Panc1 (cell line): ENCODE measurements at places on chromosomes 7 and 10. TPM values are rescaled to one million over a fixed set of nuclear protein-coding genes. Genes with fewer than 3 reads are reported as not detected.

DNA sequence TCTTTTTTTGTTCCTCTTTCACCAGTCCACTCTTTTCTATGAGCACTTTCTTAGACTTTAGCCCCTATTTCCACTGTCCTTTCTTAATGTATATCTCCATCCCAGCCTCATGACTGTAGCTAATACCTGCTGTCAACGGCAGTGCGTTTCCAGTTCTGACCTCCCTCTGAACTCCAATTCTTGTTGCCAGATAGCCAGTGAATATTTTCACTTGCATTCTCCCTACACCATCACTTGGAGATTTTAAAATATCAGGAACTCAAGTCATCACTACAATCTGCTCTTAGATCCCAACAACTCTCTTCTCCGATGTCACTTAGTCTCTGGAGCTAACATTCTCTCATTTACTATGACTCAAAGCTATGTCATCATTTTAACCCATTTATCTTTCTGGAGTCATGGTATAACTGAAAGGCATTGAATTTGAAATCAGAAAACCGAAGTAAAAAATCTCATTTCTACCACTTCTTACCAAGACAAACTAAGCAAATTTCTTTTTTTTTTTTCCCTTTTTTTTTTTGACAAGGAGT, 5.1 kb upstream of the SLC16A12 start:
- H3K36me3 ChIP-seq, result no peaks in the 10 kb centered on the region
- H3K4me3 ChIP-seq, result no peak overlapping the region
- H3K27me3 ChIP-seq, result peaks cover 14% of the 10 kb centered on the region
- no peak overlapping the region for H3K27ac ChIP-seq
- H3K4me1 ChIP-seq, result no peaks in the 10 kb centered on the region
- DNase-seq, result no peak

GRCh38 chr10:132175408-132175807, 11.3 kb upstream of the DPYSL4 start:
- H3K27me3 ChIP-seq, result peaks cover 4% of the 10 kb centered on the region; the same call in 1 of the 2 replicates
- no peak for DNase-seq
- no peaks in the 10 kb centered on the region for H3K36me3 ChIP-seq
- no peak overlapping the region for H3K27ac ChIP-seq

DNA sequence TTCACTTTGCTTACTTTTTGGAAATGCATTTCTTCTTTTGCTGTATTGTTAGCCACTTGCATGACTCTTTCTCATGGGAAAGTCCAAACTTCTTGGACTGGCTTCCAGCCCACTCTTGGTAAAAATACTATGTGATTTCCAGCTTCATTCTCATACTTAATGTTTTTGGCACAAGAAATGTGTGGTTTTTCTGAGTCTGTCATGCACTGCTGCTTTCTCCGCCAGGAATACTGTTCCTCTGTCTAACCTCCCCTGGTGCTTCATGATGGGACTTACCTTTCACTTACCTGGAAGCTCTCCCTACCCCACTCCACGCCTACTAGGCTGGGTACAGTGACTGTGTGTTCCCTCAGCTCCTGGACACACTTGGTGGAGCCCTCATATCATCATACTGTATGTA, 18.7 kb downstream of the MGAM2 start:
- H3K4me3 ChIP-seq, result no peak overlapping the region
- H3K27ac ChIP-seq, result no peak overlapping the region
- no peaks in the 10 kb centered on the region for H3K36me3 ChIP-seq
- H3K27me3 ChIP-seq, result no peaks in the 10 kb centered on the region

- H3K36me3 ChIP-seq, result no peaks in the 10 kb centered on the region; the same call in 1 of the 2 replicates
- DNase-seq, result no peak
- H3K4me3 ChIP-seq, result no peak overlapping the region
- H3K4me1 ChIP-seq, result no peaks in the 10 kb centered on the region
- no peak overlapping the region for H3K27ac ChIP-seq
Observed at GRCh38 chr7:31054608-31055278, 2.6 kb downstream of the ADCYAP1R1 start.

DNA sequence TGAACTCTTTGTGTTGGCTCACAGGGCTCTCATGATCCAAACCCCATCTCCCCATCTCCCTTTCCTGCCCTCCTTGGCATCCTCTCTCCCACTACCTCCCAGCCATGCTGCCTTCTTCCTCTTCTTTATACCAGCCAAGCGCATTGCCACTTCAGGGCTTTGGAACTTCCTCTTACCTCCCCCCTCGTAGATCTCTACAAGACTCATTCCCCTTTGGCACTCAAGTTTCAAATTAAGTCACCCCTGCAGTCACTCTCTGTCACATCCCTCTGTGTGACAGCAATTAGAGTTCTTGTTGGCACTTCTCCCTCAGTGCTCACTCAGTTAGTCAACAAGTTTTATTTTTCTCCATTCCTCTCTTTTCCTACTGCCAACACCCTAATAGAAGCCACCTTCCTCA, 20.8 kb upstream of the NRP1 start:
- DNase-seq, result no peak
- no peak overlapping the region for H3K27ac ChIP-seq
- H3K27me3 ChIP-seq, result no peaks in the 10 kb centered on the region
- H3K36me3 ChIP-seq, result no peaks in the 10 kb centered on the region

Gene RPP30
- total RNA-seq, result 59.0 TPM
